ENCODE measurements at places on chromosomes 4 and X. TPM values are rescaled to one million over a fixed set of nuclear protein-coding genes. Genes with fewer than 3 reads are reported as not detected.
A peak's percentile ranks its signal among the peaks of the same experiment; 100 is the strongest.

DCHS2 gene
- total RNA-seq: 0.05 TPM

ACSL4 gene
- total RNA-seq: 139 TPM

TLR10 gene
- total RNA-seq: not detected

SERTM2 gene
- total RNA-seq: not detected

DOK7 gene
- 228 TPM for total RNA-seq

PLXNB3 gene
- total RNA-seq: 5.1 TPM

AR gene
- 24.1 TPM for total RNA-seq

USP53 gene
- total RNA-seq: 34.4 TPM

GRCh38 chrX:19063030-19063429 is 59.2 kb downstream of the ADGRG2 start:
- DNase-seq: no peak

GRCh38 chrX:41394293-41394692 is 52.9 kb upstream of the NYX start:
- no peak for DNase-seq

- peak; percentile 20 for DNase-seq
Observed at GRCh38 chrX:103919270-103919637, 43.2 kb upstream of the TMSB15B start.

GRCh38 chrX:45358392-45358791 is 157.7 kb upstream of the DIPK2B start:
- DNase-seq: no peak

- DNase-seq: no peak
Observed at GRCh38 chrX:107168257-107168656, 38.0 kb downstream of the NUP62CL start.

GRCh38 chrX:13938051-13938828 is 91.5 kb downstream of the GEMIN8 start:
- peak; percentile 57 for DNase-seq

GRCh38 chrX:9390121-9390520 is 74.7 kb upstream of the TBL1X start:
- DNase-seq: no peak

GRCh38 chr4:186216465-186217024 is 10.8 kb upstream of the KLKB1 start:
- peak; percentile 25 for DNase-seq

DNA sequence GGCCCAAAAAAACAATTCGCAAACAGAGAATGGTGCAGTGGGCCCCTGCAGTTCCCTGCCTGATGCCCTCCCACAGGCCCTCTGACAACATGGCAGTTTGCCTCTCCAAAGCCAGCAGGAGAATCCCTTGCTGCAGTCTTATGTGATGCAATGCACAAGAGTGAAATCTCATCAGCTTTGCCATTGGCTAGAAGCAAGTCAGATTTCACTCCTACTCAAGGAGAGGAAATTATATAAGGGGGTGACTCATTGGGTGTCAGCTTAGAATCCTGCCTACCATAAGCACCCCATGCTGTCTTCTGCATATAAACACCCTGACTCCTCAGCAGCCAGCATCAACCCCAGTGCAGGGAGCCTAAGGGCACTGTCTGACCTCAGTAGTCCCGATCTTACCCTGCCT is 157.3 kb upstream of the LDB2 start:
- no peak for DNase-seq

DNA sequence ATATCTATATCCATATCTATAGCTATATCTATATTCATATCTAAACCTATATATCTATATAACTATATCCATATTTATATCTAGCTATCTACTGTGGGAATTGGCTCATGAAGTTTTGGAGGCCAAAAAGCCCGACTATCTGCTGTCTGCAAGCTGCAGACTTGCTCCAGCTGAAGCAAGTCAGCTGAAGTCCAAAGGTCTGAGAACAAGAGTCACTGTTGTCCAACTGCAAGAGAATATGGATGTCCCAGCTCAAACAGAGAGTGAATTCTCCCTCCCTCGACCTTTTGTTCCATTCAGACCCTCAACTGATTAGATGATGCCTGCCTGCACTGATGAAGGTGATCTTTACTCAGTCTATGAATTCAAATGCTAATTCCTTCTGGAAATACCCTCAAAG is 63.3 kb upstream of the VCX start:
- no peak for DNase-seq

- peak; percentile 32 for DNase-seq
Observed at GRCh38 chr4:7513671-7514070, 78.9 kb upstream of the PSAPL1 start.

DNA sequence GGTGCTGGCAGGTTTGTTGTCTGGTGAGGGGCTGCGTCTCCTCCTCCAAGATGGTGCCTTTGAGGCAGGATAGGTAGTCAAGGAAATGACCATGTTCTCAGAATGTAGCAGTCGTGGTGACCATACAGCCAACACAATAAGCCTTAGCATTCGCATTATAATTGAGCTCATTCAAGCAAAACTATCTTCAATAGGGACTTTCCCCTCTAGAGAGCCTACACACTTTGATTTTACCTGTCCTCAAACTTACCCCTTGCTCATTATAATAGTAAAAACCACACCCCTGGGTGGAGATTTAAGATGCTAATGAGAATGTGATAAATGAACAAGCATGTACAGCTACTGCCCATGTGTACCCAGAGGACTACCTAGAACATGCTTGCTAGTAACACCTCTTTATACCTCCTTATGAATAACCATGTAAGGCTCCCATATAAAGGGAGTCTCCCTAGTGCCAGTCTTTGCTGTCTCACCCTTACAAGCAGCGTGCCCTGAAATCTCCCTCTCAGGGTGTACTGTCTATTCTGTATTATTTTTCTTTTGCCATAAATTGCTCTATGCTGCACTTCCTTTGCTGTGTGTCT is 48.2 kb downstream of the FGFBP1 start:
- no peak for DNase-seq

DNA sequence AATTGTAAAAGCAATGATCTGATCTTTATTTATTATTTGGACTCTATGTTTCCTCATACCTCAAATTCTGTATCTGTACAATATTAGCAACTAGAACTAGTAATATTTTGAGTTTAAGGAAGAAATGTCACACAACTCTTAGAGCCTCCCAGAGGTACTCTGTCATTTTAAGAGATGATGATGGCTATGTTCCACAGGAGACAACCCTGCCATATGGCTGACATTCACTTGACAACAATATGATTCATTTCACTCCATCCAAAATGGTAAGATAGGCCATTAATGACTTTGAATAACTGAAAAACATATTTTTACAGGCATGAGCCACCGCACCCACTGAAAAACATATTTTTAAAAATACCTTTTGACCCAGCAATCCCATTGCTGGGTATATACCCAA is 190.3 kb downstream of the MAML3 start:
- no peak for DNase-seq

DNA sequence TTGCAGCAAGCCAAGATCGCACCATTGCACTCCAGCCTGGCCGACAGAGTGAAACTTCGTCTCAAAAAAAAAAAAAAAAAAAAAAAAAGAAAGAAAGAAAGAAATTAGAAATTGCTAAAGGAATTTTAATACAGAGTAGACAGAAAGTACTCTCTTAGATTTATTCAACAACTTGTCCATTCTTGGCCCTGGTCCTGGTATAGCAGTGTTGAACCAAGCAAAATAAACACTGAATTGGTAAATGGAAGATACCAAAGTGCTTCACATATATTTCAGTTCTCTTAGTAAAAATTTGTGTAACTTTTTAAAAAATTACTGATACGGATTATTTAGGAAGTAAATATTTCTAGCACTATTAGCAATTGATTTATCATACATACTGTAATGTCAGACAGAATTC is 165.9 kb upstream of the TLL1 start:
- DNase-seq: no peak

DNA sequence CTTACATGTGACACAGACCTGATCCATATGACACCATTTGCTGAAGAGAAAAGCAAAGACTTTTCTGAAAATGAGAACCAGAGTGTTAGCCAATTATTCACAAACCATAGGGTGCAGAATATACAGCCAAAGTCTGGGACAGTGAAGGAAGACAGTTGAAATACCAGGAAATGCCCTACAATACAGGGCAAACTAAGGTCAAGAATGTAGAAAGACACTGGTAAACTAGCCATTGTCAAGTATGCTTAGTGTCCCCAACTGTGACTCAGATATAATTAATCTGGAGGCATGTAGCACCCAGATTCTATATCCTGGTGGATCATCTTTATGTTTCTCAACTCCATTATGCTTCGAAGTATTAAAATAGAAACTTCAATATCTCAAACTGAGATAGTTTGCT is 200.9 kb upstream of the FSTL5 start:
- DNase-seq: no peak

DNA sequence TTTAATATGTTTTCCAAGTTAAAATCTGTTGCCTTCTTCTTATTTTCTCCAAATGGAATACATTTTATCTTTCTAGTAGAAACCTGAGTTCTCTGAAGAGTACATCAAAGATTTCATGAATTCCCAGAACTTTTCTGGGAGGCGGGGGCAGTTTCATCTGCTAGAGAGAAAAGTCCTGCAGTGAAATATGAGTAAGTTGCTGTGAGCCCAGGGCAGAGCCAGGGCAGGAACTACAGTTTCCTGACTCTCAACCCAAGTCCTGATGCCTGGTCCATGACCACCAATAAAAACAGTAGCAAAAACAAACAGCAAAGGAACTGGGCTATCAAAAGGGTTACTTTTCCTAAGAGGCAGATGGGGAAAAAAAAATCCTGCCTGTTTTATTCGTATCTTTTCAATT is 239.4 kb upstream of the CTSO start:
- DNase-seq: peak; percentile 40

GRCh38 chr4:147060151-147060931 is 114.7 kb upstream of the TTC29 start:
- DNase-seq: peak; percentile 21

- DNase-seq: peak; percentile 31
Observed at GRCh38 chrX:14673764-14674163, 144.4 kb downstream of the GLRA2 start.

DNA sequence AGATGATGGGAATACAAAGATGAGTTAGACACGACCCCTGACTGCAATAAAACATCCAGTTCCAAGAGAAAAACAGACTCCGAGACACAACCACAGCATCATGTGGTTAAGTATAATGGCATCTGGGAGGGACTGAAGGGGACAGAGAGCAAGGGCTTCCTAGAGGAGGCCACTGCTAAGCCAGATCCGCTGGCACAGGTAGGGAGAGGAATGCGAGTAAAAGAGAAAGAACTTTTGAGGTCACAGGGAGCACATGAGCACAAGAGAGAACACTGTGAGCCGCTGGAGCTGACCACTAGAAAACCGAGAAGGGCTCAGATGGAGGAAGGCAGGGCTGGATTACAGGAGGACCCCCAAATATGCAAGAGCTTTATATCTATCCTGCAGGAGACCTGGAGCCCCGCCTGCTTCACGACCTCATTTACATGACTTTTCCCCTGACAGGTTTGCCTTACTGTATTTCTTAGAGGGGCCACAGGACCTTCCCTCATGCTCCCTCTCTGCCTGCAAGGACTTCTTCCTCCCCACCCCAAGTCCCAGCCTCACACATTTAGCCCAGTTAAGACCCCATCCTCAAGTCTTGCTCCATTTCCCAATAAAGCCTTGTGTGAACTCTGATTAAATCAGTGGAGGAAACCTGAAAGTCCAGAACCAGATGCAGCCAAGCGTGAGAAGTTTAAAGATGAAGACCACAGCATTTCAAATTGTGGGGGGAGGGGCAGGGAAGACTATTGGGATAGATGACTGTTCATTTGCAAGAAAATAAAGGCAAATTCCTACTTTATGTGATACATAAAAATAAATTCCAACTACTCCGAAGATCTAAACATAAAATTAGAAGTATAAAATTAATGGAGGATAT is 29.6 kb downstream of the MFAP3L start:
- no peak for DNase-seq

Measured in myocyte (in vitro differentiated cells).